Fibroblast of skin of right biceps (primary cell): ENCODE measurements at places on chromosomes 7 and 10.
A peak's percentile ranks its signal among the peaks of the same experiment; 100 is the strongest.

DNA sequence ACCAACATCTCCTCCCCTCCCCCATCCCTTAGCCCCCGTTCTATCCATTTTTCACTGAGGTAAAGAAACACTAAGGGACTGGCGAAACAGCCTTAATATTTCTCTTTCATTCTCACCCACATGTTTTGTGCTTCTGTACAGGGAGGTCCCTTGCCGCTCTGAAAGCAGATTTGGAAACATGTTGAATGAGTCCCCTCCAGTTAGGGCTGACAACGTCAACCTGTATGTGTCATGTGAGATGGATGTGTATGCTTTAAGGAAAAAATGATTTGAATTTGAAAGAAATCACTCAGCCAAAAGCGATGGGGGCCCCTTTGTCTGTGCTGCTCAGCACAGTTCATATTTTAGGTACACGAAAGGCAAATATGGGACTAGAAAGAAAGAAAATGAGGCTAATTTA is 314.3 kb upstream of the LRGUK start:
- DNase-seq = no peak

DNA sequence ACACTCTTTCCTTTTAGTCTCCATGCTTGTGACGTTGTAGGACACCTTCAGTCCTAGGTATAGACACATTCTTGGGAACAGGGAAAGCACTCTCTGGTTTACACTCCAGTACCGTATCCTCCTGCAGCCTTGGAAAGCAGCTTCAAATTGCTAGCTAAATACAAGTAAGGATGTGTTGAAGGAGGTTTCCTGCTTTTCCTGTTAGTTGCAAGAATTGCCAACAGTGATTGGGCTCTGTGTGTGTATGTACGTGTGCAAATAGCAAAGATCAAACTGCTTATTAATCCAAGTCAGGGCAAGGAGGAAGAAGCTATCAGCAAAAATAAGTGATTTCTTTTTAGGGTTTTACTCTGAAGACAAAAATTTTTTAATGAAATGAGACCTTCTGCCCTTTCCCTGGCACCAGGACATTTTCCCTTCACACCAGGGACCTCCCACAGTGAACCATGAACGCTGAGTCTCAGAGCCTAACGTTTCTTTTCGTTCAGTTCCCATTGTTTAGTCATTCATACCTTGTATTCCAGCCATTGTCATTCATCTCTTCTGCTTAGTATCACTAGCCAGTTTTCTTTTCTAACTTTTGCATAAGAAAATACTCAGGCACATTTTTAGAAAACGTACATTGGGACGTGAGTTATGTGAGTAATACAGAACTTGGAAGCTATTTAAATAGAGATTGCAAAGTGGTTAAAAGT is 36.9 kb upstream of the AUTS2 start:
- peak; percentile 3 for DNase-seq

DNA sequence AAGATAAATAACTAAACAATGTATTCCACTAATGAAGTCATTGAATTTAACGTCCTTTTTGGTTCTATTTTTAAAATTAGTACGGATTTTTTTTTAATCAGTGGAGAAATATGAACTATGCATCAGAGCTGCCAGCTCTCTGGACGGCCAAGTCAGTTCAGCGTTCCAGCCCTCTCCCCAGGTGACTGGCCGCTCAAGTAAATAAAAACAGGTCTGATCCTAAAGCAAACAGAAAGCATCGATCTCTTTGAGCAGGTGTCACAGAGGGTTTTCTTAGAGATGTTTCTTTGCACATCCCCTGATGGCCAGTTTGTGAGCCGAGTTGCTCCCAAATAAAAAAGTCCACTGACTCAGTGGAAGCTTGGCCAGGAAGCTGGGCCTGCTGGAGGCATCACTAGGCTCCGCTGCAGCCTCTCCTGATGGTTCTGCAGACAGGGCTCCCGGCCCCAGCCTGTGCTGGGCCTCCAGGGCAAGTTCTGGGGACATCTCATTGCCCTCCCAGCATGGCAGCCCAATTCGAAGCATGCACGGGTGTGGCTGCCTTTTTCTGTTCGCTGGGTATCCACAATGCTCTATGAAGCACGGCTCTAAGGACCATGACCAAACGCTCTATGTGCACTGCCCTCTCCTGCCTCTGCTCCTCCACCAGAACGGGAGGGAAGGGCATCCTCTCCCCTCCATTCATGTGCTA is 74.7 kb upstream of the PPP2R2D start:
- DNase-seq = no peak

- no peak for DNase-seq
These were observed 74.2 kb downstream of the RAB18 start for GRCh38 chr10:27578316-27578715.

DNA sequence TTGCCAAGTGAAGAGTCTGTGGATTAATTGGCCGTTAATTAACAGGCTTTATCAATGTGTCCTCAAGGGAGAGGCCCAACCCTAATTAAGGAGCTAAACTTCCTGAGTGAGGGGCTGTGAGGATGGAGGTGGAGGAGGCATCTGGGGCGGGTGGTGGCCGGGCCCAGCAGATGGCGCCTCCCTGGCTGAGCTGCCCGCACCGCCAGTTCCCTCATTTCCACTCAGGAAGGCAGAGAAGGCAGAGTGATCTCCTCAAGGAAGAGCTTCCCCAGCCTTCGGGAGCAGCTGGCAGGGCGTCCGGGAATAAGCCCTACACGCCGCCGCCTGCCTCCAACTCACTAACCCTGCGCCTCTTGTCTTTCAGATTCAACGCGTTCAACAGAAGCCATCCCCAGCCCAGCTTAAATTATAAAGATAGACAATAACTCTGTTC is 112.2 kb downstream of the CYTH3 start:
- peak; percentile 83 for DNase-seq

- peak; percentile 76 for DNase-seq
These were observed at the start of gene SRRM3 for GRCh38 chr7:76201732-76202665. SRRM3 (plus strand) TSS chr7:76201896; CDS start chr7:76235067, 33,171 bp downstream.
